NCI-H2107 (cell line): ENCODE measurements at places on chromosomes 5 and 9.

- no peak for DNase-seq
Measured at GRCh38 chr5:154372661-154373060, 73.1 kb upstream of the SAP30L start.

DNA sequence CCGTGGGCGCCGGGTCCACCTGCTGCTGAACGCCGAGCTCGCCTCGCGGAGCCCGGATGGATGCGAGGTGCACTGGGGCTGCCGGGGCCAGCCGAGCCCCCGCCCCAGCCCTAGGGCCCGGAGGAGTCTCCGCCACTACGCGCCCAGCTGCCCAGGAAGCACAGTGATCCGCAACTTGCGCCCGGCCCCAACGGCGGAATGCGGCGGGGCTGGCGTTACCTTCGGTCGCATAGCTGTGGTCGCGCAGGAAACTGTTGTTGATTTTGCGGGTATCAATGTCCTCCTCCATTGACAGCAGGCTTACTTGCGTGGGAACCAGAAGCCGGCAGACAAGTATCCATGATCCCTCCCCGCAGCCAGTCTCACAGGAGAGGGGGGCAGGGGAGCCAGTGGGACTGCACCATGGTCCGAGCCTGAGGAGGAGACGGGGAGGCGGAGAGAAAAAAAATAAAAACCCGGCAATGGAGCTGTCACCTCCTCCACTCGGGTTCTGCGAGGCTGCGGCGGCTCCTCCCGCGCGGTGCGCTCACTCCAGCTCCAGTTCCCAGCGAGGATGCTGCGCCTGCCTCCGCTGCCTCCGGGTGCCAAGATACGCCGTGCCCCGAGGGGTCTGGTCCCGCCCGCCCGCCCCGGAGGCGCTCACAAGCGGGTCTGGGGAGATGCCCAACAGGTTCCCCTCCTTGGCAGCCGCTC lies 628 bp downstream of the PPP2R2B start:
- no peak for DNase-seq

GRCh38 chr9:38418366-38418765 lies 5.9 kb downstream of the IGFBPL1 start:
- no peak for DNase-seq

- no peak for DNase-seq
Measured at GRCh38 chr5:14915291-14915952, 43.8 kb upstream of the ANKH start.

DNA sequence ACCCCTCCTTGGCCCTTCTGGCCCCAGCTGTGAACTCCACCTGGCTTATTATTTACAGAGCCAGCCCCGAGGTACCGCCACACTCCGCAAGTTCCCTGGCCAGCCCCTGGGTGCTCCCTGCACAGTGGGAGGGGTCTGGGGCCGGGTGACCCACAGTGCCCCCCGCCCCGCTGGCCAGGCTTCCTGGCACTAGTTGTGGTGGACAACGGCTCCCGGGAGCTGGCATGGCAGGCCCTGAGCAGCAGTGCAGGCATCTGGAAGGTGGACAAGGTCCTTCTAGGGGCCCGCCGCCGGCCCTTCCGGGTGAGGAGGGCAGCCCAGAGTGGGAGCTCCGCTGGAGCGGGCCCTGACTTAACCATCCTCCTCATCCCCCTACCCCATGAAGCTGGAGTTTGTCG lies 3.9 kb downstream of the MAMDC4 start:
- DNase-seq = no peak

DNA sequence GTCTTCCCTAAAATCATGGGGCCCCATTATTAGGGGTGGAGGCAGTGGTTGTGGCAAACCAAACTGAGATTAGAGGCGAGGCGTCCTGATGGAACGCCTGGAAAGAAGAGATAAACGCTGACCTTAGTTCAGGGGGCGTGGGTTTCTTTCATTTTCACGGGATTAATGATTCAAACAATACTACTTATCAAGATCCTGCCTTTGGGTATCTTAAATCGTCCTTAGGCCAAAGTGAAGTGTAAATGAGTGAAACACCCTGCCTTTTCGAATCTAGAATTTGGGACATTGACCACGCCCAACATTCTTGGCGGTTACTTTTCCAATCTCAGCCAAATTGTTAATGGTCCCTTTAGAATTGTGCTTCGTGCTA lies 1.0 kb upstream of the UBTD2 start:
- DNase-seq = no peak

- no peak for DNase-seq
Measured at GRCh38 chr9:132059361-132059760, 20.3 kb downstream of the MED27 start.

DNA sequence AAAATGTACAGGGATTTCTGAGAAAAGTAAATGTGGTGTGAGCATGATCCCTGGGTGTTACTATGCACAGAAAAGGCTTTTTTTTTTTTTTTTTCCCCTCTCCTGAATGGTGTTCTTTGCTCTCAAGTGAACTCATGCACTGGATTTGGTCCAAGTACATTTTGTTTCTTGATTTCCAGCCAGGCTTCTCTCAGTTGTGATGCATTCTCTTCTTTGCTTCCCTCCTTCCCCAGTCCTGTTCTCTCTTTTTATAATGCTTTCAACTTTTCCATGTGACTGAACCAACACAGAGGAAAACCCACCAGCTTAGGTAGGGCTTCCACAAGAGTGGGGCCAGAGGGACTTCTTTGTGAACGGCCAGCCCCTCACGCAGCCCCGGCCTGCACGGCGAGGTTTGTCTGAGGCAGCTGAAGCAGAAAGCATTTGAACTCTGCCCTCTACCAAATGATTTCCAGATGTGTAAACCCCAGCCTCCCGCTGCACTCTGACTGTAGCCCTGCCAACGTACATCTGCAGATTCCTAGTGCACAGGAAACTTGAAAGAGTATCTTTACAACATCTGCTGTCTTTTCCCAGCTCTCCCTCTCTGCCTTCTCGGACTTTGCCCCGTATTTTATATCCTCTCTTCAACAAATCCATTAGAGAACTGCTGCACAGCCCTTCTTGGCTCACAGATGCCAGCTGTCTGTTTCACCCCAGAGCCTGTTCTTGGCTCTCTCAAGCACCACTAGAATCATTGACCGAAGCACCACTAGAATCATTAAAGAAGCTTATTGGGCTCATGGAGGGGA lies 71.8 kb upstream of the CD180 start:
- peak; percentile 5 for DNase-seq

- DNase-seq = no peak
Measured at GRCh38 chr5:170632985-170633234, 129.1 kb downstream of the KCNIP1 start.

DNA sequence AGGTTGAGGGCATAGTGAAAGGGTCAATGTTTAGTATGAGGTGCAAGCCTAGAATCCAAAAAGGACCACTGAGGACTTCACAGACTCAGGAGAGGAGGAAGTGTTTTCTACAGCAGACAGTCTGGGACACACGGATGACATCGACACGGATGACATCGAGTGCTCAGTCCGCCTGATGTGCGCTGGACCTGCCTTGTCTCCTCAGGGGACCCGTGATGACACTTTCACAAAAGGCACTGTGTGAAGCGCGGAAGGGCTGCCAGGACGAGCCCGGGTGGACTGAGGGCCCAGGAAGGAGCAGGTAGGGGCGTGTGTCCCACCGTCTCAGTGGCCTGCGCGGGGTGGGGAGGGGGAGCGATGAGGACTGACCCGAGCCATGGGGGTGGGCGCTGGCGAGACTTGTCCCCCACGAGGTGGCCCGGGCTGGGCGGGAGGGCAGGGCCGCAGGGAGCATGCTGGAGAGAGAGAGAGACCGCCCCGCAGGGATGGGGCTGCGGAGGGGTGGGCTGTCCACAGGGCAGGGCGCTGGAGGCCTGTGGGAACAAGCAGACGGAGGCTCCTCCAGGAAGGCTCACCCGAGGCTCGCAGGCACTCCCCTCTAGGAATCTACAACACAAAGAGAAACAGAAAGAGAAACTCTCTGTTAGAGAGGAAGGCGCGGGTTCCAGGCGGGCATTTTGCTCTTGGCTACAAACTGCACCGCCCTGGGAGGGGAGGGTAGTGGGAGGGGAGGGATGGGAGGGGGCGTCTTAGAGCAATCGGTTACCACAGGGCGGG lies 54.9 kb downstream of the USP20 start:
- no peak for DNase-seq

DNA sequence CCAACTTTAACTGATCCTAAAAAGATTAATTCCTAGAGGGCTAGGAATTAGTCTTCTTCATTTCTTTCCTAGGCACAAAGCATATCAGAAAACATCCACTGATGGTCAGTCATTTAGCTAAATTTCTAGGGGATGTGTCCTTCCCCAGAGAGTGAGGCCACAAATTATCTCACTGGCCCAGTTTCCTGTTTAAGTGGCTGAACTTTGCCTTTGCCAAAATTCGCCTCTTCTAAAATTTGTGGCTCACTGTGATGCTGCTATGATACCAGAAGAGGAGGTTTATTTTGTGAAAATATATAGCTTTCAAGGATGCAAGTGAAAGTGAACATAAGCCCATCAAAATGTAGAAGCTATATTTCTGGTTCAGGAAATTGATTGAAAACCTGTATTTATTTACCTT lies 98.1 kb upstream of the FER start:
- DNase-seq = no peak

- no peak for DNase-seq
Measured at GRCh38 chr5:143397302-143398052, 6.0 kb downstream of the NR3C1 start.

DNA sequence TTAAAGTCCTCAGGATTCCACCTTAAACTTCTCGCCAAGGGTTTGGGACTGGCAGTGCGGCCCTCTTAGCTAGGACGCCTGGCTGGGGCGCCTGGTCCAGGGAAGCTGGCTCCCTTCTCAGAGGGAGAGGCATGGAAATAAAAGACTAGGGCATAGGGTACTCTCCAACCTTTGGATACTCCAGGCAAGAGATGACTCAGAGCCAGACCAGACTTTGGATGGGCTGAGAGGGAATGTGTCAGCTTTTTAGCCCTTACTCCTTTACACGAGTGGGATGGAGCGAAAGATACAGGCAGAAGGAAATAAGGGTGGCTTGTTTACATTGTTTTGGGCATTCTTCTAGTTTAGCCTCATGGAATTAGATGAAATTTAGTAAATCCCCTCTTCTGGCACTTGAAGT lies 48.2 kb downstream of the IL31RA start:
- no peak for DNase-seq

- no peak for DNase-seq
Measured at GRCh38 chr9:136058084-136058483, 37.0 kb downstream of the NACC2 start.

DNA sequence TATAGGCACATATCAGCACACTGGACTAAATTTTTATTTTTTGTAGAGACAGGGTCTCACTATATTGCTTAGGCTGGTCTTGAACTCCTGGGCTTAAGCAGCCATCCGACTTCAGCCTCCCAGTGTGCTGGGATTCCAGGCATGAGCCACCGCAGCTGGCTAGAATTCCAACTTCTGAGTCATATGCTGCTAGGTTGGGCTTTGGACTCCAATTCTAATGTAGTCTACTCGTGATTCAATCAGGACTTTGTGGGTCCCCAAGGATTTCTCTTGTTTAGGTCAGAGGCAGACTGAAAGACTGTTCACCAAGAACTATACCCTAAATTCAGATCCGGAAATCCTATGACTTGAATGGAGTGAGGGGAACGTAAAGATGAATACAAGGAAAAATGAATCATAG lies 68.2 kb upstream of the CHD1 start:
- DNase-seq = no peak

DNA sequence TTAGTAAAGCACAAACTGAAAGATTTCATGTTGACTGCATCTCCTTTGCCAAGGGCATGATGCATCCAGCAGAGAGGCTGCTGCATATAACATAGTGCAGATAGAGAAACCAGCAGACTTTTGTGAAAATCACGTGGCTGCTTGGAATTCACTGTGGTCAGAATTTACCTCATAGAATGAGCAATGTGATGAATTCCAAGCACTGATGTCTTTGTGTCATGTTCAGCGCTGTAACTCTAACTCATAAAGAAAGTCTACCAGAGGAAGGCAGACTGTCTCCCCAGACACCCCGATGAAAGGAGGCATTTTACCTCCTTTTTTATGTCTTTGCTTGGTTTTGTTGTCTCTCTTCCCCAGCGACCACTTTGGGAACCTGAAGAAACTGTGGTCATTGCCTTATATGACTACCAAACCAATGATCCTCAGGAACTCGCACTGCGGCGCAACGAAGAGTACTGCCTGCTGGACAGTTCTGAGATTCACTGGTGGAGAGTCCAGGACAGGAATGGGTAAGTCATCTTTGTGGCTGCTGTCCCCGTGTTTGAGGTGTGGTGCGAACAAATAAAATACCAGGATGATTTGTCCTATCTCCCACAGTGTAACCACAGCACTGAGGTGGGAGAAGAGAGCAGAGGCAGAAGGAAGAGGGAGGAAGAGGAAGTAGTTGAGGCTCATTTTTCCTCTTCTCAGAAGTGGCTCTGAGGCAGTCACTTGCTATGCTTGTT lies 42.0 kb downstream of the ITK start:
- no peak for DNase-seq

- no peak for DNase-seq
Measured at GRCh38 chr5:28156981-28157380, 1118.6 kb upstream of the CDH9 start.

DNA sequence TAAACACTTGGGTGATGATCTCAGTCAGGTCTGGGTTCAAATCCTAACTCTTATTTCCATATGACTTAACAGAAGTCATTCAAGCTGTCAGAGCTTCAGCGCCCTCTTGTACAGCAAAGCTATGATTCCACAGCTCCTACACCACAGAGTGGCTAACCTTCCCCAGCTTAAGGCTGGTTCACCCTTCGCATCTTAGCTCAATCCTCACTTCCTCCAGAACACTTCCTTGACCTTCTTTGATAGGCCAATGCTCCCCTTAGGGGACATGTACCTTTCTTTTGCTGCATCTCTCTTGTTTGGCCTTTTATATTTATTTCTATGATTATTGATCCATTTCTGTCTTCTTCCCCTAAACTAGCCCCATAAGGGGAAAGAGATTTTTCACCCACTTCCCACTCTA lies 57.0 kb downstream of the RASEF start:
- DNase-seq = no peak

- DNase-seq = no peak
Measured at GRCh38 chr9:134485653-134486052, 155.9 kb upstream of the COL5A1 start.

DNA sequence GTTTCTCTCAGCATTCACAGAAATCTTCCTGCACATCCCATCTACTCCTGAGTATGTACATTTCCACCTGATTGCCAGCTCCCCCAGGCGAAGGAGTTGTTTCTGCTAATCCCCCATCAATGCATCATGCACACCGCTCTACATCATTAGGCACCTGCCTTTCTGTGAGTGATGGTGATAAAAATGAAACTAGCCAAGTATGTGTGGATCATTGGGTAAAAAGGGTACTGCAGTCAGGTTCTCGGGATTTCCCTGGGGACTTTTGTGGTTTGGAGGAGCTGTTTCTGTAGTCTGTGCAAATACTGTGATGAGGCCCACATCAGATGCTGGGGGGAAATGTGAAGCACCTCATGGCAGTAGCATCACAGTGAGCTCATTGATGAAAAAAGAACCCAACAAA lies 30.4 kb downstream of the CAMK4 start:
- peak; percentile 12 for DNase-seq
